NCI-H1417 treated with DMSO at 0.1 percent for 48 hours (cell line): ENCODE measurements at places on chromosomes 16 and 17.

GRCh38 chr17:75345514-75346167, 56.4 kb upstream of the SLC25A19 start:
- no peak for DNase-seq

GRCh38 chr16:46811682-46812081, 19.3 kb downstream of the C16orf87 start:
- no peak for DNase-seq

- no peak for DNase-seq
These were observed 4.4 kb downstream of the STX1B start for GRCh38 chr16:31006086-31006385.

GRCh38 chr17:71966055-71966454, 154.8 kb upstream of the SOX9 start:
- DNase-seq, result no peak

DNA sequence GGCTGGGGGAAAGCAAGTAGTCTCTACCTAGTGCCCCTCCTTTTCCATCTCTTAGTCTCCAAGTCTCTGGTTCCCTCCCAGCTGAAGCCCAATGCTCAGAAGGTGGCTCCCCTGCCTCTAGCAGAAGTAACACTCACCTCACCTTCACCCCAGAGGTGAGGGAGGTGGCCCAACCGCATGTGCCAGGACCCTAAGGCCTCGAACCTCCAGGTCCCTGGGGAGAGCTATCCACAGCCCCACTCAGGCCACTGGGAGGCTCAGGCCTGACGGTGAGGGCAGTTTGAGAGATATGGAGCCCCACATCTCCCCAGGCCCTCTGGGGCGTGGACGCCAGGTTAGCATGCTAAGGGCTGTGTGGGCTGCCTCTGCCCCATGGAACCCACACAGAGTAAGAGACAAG, 5.8 kb downstream of the CBLN1 start:
- no peak for DNase-seq

GRCh38 chr17:72976971-72977770, 115.3 kb downstream of the SLC39A11 start:
- no peak for DNase-seq

- DNase-seq, result no peak
These were observed 5.6 kb downstream of the CUEDC1 start for GRCh38 chr17:57949649-57950048.
